Fibroblast of gingiva (primary cell): ENCODE measurements at places on chromosomes 2 and 18.
A peak's percentile ranks its signal among the peaks of the same experiment; 100 is the strongest.

GRCh38 chr2:130837811-130838565 is 1.3 kb downstream of the ARHGEF4 start:
- DNase-seq: no peak

DNA sequence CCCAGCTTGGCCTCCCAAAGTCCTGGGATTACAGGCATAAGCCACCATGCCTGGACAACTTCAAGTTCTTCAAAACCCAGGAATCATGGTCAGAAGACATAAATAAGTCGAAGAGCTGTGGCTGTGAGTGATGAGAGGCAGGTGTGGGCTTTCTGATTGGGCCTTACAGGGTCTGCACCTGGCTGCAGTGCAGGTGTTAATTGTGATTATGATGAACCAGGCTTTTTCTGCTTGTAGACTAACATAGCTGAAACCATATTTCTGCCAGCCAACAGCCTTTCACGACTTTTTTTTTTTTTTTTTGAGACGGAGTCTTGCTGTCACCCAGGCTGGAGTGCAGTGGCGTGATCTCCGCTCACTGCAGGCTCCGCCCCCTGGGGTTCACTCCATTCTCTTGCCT is 14.9 kb upstream of the DTNB start:
- no peak for DNase-seq

- DNase-seq: peak; percentile 82
Observed at GRCh38 chr2:191486584-191487320, 191.2 kb upstream of the NABP1 start.

DNA sequence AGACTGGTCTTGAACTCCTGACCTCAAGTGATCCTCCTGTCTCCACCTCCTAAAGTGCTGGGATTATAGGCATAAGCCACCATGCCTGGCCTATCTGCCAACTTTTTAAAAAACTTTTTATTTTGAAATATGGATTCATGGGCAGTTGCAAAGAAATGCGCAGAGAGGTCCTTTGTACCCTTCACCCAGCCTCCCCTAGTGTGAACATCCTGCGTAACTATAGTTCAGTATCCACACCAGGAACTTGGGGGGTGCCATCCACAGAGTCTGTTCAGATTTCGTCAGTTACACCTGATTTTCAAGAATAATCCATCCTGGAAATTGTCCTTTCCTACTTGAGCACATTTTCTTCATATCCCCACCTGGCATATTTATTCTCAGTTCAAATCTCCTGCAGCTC is 33.0 kb downstream of the EFR3B start:
- no peak for DNase-seq

DNA sequence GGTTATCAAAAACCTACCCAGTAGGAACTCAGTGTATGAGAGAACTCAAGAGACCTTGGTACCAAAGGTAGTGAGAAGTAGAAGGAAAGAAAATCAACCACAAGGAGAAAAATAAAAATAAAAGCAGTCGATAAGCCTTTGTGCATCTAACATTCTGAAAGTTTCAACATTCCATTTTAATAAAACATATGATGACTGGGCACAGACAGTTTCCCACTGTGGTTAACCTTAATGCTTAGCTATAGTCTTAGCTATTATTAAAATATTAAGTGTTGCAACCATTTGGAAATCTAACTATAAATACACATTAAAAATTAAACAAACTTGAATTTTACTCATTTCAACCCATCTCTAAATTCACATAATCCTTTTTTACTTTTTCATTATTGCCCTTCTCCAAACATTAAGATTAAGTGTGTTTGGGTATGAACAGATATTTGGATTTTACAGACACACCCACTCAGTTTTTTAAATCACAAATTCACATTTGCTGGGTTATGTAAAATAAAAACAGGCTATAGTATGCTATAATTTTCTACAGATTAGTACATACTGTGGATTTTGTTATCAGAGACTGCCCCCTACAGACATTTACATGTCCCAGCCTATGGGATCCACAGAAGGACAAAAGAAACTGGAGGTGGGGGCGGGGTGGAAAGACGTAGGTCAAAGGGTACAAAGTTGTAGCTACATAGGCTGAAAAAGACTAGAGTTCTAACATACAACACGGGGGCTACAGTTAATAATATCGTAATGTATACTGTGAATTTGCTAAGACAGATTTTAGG is 32.8 kb downstream of the SRBD1 start:
- DNase-seq: peak; percentile 67

GRCh38 chr18:46484971-46485370 is 172.0 kb downstream of the LOXHD1 start:
- no peak for DNase-seq

GRCh38 chr2:48089644-48090043 is 183.3 kb upstream of the FBXO11 start:
- peak; percentile 9 for DNase-seq

GRCh38 chr2:66832646-66833435 is 397.9 kb downstream of the MEIS1 start:
- DNase-seq: no peak

DNA sequence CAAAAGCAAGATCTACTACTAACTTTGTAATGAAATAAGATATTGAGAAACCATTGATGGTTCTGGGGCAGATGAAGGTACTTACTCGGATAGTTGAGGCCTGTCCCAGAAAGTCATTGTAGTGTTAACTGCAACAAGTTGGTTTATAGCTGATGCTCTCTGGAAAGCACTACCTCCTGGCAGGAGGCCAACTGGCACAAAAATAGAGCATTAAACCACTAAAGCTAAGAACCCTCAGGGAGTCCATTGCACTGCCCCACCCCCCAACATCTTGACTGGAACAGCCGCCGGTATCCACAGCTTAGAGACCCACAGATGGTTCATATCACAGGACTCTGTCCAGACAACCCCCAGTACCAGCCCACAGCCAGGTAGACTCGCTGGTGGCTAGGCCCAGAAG is 552.5 kb upstream of the CRIM1 start:
- no peak for DNase-seq

GRCh38 chr2:183001948-183002347 is 36.3 kb downstream of the NCKAP1 start:
- no peak for DNase-seq

DNA sequence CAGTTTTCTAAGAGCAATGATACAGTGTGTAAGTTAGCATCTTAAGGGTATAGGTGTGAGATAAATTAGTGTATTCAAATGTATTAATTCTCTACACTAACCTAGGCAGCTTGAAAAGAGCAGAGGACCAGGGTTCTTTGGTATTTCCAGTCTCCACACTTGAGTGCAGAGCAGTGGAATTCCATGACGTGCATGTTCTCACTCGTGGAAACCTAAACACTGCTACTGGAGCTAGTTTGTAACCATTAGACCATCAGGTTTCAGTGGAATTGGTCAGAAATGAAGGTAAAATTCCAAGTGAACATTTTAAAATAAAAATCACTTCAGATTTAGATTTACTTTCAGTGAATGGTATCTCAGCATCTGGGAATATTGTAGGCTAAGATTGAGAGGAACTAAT is 9.0 kb downstream of the SPTBN1 start:
- DNase-seq: no peak

DNA sequence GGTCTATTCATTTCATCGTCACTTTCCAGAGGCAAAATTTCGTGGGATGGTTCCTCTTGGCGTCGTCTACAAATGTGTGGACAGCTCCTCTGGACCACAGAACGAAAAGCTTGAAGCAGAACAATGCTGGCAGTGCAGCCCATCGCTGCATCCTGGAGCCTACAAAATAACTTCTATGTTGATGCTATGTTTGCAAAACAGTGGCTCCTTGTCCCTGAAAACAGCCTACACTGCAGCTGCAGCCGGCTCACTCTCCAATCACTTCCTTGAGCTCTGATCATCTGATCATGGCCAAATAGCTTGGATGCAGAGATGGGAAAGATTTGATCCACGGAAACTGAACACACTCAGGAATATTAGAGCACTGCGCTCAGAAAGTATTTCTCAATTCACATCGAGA is 60.0 kb downstream of the DOCK10 start:
- peak; percentile 74 for DNase-seq

DNA sequence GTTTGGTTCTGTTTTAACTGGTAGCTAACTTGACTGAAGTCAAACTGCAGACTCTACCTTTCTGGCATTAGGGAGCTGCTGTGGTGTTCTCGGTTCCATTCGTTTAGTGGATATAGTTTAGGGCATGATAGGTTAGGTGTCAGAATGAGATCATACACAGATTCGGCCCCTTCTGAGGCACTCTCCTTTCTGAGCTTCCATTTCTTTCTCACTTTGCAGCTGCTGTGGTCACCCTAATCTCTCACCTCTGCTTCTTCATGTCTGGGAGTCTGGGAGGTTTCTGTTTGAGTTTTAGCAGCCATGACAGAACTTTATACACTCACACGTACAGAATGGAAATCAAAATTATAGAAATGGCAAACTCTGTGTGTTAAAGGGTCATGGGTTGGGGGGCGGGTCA is 122.8 kb downstream of the ATP9B start:
- DNase-seq: no peak

- peak; percentile 24 for DNase-seq
Observed at GRCh38 chr18:75256376-75256775, 45.8 kb downstream of the TSHZ1 start.

DNA sequence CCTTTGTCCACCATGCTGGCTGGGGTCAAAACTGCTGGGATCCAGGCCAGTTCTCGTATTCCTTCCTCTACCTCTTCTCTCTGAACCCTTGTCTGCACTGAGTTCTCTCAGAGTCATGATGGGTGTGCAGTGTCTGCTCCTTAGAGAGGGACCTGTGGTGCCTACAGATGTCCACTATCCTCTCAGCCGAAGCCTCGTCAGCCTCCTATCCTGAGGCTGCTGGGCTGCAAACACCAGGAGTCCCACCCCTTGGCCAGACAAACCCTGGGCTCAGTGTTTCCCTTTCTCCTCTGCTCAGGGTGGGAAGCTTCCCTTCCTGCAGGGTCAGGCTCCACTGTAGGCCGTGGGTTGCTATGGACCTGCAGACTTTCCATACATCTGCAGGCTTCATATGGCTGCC is 2.3 kb downstream of the INPP5D start:
- no peak for DNase-seq
